ENCODE measurements at places on chromosomes 16 and 17.
A peak's percentile ranks its signal among the peaks of the same experiment; 100 is the strongest.

DNA sequence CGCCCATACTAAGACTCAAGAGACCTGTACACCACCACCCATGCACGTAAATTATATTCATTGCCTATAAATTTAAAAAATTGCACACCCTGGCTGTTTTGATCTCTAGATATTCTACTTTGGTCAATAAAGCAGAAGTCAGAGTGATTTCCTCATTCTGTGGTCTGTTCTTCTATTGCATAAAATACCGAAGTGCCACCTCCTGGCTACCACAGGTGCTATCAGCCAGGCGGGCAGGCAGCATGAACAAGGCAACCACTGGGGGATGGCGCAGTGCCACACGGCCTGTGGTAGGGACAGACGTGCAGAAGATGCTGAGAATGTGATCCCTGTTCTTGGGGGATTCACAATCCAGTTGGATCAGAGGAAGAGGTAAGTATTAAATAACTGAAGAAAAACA, 122.3 kb downstream of the CDK5R1 start:
- peak; percentile 53 for DNase-seq

DNA sequence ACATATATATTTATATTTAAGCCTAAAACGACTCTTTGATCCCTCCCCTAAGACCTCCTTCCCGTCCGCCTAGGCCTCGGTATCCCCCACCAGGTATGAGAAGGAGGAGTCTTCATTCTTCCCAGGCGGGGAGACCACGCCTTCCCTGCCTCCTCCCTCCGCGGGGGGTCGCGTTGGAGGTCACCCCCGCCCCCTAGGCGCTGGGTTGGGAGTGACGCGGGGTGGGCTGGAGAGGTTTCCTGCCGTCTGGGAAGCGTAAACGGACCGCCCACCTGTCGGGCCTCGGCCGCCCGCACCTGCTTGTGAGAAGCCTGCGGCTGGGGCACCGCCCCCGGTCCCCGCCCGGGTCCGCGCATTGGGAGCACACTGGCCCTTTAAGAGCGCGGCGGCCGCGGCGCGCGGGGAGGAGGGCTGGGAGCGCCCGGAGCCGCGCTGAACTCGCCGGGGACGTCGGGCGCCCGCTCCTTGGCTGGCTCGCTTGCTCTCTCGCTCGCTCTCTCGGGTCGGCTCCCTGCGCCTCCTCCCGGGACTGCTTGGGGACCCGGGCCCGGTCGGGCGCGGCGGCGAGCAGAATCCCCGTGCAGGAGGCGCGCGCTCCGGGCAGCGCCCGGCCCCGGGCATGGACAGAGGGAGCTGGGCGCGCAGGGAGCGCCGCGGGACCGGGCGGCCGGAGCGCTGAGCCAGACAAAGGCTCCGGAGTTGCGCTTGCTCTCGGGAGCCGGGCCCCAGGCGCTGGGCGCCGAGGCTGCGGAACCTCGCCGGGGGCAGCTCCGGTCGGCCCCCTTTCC, at the start of gene MMP15:
Gene MMP15 (plus strand): TSS at position 404 of the 788 bp plus-strand sequence. CDS start 597 bp downstream, outside the sequence.
- DNase-seq = peak; percentile 33

- no peak for DNase-seq
Observed at GRCh38 chr16:69057400-69058378, 47.8 kb upstream of the HAS3 start.

DNA sequence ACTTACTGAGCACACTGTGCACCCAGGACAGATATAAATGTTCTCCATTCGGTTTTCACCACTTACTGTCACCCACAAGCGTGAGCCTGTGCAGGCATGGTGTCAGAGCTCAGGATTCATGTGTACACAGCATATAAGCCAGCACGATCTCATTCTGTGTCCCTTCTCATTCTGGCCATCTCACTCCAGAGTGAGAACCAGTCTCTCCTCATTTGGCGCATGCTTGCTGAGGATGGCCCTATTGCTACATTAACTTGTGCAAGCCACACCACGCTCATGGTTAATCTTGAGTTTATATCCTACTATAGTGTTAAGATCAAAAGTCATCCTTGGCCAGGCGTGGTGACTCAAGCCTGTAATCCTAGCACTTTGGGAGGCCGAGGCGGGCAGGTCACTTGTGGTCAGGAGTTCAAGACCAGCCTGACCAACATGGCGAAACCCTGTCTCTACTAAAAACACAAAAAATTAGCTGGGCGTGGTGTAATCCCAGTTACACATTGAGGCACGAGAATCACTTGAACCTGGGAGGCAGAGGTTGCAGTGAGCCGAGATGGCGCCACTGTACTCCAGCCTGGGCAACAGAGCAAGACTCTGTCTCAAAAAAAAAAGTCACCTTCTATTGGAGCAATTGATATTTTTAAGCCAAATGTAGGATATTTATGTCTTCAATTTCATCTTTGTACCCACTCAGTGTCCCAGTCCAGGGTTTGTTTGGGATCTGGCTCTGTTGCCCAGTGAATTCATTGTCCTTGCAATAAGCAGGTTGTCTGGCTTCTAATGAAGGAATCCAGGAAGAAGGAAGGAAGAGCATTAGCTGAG, 20.9 kb downstream of the SOCS1 start:
- no peak for DNase-seq

- no peak for DNase-seq
Observed at GRCh38 chr17:5362162-5362811, 57.2 kb downstream of the NUP88 start.

- no peak for DNase-seq
Observed at GRCh38 chr16:54647725-54648221, 282.9 kb upstream of the IRX5 start.

GRCh38 chr16:11045441-11045840, 101.1 kb downstream of the CLEC16A start:
- DNase-seq = no peak

GRCh38 chr17:16953347-16953746, 18.6 kb downstream of the TNFRSF13B start:
- DNase-seq = no peak

GRCh38 chr16:54110016-54110981, 176.3 kb downstream of the IRX3 start:
- DNase-seq = no peak

GRCh38 chr17:44110823-44111633, 12.4 kb downstream of the HDAC5 start:
- DNase-seq = peak; percentile 93

DNA sequence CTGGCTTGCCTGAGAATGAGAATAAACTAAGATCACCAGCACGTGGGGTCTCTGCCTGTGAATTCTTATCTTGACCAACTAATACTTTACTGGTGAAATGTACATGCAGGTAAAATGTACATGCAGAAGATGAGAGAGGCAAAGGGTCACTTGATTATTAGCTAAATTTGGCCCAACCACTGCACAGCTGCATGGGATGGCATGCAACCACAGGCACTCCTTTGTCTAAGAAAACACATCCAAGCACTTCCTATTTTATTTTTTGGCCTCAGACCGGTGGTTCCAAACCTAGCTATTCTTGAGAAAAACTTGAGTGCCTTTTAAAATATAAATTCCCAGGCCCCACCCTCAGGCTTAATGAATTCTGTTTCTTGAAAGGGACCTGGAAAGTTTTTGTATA, 77.9 kb downstream of the SYCE1L start:
- no peak for DNase-seq

GRCh38 chr17:56762988-56763387, 70.7 kb downstream of the C17orf67 start:
- no peak for DNase-seq

DNA sequence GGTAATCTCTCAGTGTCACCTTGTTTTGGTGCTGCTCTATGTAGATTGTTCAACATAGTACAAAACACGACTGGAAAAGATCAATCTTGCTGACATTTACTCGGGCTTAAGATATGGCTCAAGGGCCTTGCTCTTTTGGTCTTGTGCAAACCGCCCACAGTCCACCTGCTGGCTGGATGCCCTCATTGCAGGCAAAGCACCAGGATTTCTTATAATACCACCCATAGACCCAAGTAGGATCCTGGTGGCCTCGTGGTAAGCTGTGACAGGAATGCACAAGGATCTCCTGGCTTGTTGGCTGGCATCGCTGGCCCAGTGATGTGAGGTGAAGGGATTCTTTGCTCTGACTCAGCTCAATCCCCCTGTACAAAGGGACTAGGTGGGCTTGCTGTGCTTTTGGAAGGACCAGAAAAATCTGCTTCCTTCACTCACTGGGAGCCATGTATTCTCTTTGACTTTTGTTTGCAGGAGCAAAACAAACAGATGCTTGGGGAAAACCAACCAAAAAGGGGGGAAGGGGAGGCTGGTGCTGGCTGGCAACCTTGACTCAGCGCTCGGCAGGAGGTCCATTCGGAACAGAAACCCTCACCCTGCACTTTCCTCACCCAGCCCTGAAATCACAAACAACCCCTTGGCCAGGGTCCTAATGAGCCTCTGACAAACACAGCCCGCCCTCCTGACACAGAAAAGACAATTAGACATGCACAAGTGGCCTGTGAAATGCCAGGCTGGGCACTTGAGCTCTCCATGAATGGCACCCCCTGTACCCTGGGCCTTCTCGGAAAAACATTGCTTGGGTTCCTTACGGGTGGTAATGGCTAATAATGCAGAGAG, 36.6 kb upstream of the MED9 start:
- peak; percentile 97 for DNase-seq

DNA sequence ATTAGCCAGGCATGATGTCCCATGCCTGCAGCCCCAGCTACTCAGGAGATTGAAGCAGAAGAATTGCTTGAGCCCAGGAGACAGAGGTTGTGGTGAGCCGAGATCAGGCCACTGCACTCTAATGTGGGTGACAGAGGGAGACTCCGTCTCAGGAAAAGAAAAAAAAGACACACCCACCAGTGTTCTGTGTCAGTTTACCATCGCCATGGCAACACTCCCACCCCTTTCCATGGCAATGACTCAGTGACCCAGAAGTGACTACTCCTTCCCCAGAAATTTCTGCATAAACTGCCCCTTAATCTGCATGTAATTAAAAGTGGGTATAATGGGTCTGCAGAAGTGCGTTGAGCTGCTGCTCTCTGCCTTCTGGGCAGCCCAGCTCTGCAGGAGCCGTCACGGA, 4.0 kb upstream of the ZC3H18 start:
- no peak for DNase-seq

GRCh38 chr16:75567911-75568310, 1.7 kb downstream of the GABARAPL2 start:
- DNase-seq = no peak

GRCh38 chr17:17778308-17779014, 58.3 kb downstream of the SREBF1 start:
- no peak for DNase-seq

DNA sequence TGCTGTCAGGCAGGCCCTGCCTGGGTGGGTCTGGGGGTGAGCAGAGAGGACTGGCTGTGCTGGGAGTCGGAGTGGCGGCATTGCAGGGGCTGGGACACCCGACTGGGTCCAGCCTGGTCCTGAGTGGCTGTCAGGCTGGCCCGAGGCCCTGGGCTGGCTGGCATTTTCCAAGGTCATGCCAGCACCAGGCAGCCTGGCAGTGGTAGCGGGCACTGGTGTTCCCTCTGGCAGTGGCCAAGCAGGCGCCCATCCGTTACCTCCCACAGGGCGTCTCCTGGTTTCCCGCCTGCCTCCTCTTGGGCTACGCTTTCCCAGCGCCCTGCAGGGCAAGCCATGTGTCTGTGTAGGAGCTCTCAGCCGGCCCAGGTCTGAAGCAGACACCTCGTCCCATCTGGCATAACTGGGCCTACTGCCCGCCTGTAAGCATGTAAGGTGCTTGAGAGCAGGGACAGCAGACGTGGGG, 5.7 kb upstream of the PKMYT1 start:
- DNase-seq = peak; percentile 67

GRCh38 chr17:65231086-65231485, 93.9 kb downstream of the RGS9 start:
- no peak for DNase-seq

DNA sequence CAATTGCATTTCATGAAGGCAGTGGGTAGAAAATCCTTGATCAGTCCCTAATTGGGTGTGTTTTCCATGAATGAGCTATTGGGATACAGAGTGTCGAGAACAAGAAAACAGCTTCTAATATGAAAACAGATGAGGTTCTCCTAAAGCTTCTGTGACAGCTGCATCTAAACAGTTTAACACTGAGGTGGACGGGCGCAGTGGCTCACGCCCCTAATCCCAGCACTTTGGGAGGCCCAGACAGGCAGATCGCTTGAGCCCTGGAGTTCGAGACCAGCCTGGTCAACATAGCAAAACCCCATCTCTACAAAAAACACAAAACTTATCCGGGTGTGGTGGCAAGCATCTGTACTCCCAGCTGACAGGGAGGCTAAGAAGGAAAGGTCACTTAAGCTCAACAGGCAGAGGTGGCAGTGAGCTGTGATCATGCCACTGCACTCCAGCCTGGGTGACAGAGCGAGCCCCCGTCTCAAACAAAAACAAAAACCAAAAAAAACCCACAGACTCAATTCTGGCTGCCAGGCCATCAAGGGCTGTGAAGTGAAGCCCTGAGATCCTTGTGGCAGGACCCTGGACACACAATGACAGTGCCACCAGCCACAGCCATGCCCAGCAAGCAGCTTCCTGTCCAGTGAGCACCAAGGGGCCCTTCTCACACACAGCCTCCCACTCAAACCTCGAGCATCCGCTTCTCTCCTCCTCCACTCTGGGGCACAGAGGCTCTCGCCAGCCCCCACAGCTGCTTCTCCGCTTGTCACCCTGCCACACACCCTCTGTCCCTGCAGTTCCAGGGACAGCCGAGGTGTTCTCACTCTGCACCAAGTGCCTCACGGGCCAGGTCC, 44.0 kb downstream of the ANKRD11 start:
- DNase-seq = no peak

GRCh38 chr16:72727565-72727964, 320.4 kb downstream of the ZFHX3 start:
- no peak for DNase-seq

- DNase-seq = no peak
Observed at GRCh38 chr17:17072546-17072945, 30.3 kb downstream of the MPRIP start.

DNA sequence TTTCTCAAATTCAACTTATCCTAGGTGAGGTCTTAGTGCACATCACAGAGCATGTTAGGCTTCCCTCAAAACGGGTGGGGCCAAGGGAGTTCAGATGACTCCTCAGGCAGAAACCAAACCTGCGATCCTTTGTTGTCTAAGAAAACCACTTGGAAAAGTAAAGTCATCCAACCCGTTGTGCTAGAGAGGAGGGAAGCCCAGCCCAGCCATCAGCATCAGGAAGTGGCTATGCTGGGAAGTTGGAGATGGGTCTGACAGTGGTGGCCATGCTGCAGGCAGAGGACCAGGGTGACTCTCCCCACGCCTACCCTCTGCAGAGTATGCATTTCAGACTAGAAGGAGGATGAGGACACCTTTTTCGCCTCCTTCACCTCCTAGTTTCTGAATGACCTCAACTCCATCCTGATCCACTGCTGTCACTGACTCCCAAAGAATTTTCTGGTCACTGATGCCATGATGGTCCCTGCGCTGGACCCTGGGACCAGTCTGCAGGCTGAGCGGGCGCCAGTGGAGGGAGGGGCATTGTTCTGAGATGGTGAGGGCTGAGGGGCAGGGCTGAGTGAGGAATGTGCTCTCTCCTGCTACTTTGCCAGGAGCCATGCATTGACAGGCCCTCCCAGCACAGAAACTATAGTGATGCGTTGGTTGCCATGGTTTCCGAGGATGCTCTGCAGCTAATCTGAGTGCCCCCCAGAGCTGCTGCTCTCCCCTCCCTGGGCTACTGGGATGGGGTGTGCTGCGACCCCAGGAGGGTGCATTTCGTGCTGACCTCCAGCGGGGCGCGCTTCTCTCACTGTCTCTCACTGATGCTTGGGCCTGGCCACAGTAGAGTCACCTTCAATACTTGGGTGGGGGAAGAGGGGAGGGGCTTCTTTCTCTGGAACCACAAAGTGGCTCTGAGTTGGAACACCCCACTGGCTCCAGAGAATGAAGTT, 20.4 kb downstream of the ALOX12B start:
- DNase-seq = no peak
